ENCODE measurements at places on chromosomes 16 and 17.

DNA sequence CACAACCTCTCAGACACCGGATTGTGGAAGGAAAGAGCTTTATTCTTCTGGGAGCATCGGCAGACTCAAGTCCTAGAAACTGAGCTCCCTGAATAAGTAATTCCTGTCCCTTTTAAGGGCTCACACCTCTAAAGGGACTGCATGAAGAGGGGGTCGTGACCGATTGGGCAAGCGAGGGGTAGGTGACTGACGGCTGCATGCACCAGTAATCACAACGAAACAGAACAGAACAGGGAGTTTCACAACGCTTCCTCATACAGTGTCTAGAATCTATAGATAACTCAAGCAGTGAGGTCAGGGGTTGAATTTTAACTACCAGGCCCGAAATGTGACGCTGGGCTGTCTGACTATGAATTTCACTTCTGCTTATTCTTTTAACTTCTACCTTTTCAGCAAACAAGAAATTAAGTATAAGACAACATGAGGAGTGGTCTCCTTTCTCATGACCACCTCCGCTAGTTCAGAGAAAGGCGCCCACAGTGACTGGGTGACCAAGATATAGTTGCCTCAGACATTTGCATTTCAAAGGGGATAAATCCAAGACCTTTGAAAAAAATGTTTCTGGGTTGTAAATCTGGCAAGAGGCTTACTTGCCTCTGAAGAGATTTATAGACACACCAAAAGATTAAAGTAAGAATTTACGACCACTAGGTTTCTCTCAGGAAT, 88.4 kb upstream of the ATF7IP2 start:
- H3K27me3 ChIP-seq = no peaks in the 10 kb centered on the region
- no peak overlapping the region for H3K27ac ChIP-seq
- H3K36me3 ChIP-seq = no peaks in the 10 kb centered on the region
- DNase-seq = no peak

- peaks cover 40% of the 10 kb centered on the region for H3K36me3 ChIP-seq
- DNase-seq = no peak
- H3K4me1 ChIP-seq = peaks cover 6% of the 10 kb centered on the region
These were observed 136.1 kb downstream of the RAB11FIP4 start for GRCh38 chr17:31527606-31528005.

DNA sequence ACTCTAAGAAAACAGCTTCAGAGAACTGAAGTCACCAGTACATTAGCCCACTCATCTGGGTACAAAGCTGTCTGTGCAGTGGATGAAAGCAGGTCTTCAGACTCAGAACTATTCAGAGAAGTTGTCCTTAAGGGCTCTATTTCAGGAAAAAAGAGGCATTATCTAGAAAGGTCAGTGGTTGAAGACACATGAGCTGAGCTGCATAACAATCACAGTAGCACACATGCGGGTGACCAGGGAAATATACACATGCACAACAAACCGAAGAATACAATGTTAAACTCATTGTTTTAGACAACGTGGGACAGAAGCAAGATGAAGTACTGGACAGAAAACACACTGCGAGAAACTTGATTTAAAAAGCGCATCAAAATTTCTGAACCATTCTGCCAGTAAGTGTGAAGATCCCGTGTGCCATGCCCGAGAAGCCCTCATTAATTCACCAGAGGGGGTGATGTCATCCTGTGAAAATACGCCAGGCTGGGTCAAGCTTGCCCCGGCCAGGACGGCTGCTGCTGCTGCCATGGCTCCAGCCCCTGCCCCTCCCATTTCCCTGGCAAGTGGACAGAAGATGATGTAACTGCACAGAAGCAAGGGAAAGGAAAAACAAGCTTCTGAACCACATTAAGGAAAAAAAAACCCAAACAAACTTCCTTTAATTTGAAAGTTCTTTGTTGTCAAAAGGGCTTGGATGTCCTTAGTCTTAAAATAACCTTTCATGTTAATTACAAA, 10.1 kb downstream of the DYNC1LI2 start:
- H3K4me3 ChIP-seq = peak overlapping the region; percentile 12
- DNase-seq = peak; percentile 91
- H3K27ac ChIP-seq = peak overlapping the region; percentile 76
- no peaks in the 10 kb centered on the region for H3K27me3 ChIP-seq
- peaks cover 40% of the 10 kb centered on the region for H3K4me1 ChIP-seq

DNA sequence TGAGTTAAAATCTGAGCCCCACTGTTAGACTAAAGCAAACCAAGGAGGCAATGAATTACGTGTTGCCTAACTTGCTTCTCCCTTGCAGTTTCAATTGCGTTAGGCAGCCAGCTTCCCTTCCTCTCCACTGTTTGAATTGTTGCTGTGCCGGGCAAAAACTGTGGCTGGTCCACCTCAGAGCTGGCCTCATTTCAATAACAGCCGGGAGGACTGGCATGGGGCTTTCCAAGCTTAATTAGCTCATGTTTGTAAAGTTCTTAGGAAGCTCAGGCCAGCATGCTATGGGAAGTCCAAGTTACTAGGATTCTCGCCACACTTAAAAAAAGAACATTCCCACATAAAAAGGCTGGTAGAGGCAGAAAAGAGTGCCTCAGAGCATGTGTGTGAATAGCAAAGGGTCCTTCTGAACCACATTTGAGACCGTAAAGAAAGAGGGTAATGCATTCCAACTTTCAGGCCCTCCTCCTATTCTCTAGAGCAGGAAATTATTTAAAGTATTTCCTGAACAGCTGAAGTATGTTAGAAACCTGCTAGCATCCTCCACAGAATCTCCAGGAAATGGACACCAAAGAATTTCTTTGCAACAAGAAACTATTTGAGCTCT, 79.0 kb upstream of the SMURF2 start:
- H3K36me3 ChIP-seq = no peaks in the 10 kb centered on the region
- peak; percentile 65 for DNase-seq
- H3K27ac ChIP-seq = peak overlapping the region; percentile 66
- H3K4me1 ChIP-seq = peaks cover 25% of the 10 kb centered on the region
- no peaks in the 10 kb centered on the region for H3K27me3 ChIP-seq
- no peak overlapping the region for H3K4me3 ChIP-seq

DNA sequence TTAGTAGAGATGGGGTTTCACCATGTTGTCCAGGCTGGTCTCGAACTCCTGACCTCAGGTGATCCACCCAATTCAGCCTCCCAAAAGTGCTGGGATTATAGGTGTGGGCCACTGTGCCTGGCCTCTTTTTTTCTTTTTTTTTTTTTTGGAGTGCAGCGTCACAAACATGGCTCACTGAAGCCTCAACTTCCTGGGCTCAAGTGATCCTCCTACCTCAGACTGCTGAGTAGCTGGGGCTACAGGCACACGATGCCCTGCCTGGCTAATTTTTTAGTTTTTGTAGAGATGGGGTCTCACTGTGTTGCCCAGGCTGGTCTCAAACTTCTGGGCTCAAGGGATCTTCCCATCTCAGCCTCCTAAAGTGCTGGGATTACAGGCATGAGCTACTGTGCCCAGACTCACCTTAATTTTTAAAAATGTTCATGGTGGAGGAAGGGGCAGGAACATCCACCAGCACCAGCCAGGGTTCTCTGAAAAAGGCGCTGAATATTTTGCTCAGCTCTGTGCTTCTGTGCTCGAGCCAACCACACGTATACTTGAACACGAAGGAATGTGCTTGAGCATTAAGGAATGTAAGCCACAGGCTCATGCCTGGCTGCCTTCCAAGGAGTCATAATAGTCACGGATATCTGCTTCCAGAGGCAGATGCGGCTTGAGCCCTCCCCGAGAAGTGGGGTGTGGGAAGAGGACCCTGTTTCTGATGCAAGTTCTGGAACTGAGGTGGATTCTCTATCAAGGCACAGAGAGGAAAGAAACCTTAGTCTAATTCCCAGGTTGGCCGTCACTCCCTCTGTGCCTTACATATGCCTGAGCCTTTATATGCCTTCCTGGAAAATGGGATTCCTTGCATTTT, 65.5 kb upstream of the CREBBP start:
- DNase-seq = peak; percentile 68
- H3K36me3 ChIP-seq = no peaks in the 10 kb centered on the region
- no peak overlapping the region for H3K27ac ChIP-seq
- H3K4me3 ChIP-seq = no peak overlapping the region
- peaks cover 24% of the 10 kb centered on the region for H3K4me1 ChIP-seq

GRCh38 chr17:27586203-27586721, 44.7 kb upstream of the LGALS9 start:
- H3K36me3 ChIP-seq = peaks cover 38% of the 10 kb centered on the region
- DNase-seq = no peak
- no peaks in the 10 kb centered on the region for H3K27me3 ChIP-seq
- H3K4me1 ChIP-seq = no peaks in the 10 kb centered on the region
- no peak overlapping the region for H3K4me3 ChIP-seq
- H3K27ac ChIP-seq = no peak overlapping the region

DNA sequence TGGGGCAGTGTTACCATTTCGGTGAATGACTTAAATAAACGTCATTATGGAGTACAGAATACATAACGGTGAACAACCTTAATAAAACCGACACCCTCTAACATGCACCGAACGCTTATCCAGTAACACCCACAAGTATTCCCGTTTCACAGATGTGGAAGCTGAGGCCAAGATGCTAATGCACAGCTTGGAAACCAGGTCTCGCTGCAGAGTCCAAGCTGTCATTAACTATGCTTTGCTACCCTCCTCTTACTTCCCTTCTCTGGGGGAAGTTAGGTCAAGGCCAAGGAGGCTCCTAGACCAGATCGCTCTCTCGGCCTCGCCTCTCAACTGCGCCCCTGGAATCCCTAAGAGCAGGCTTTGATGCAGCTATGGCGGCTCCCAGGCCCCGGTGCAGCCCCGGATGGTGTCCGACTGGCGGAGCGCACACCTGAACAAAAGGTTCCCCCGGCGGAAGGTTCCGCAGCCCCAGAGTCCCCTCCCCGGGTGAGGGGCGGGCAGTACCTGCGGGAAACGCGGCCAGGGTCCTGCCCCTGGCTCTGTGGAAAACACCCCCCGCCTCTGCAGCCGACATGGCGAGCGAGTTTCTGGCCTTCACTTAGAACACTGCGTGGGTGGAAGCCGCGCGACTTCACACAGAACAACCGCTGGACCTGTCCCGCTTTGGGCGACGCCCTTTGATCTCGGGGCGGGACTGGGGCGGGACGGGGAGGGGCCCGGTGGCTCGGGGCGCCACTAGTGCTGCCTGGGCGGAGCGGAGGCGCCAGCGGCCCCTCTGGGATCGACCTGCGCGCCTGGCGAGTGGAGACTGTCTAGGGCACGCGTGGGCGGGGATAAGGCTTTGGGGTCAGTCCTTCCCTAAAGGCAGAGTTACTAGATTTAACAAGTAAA, at the start of gene CPPED1:
Gene CPPED1 (minus strand): TSS at position 685 of the 891 bp plus-strand sequence. CDS start 111 bp downstream, at position 574.
- H3K4me1 ChIP-seq = peaks cover 22% of the 10 kb centered on the region
- DNase-seq = peak; percentile 93
- H3K27ac ChIP-seq = peak within 1 kb of the TSS; percentile 88
- H3K4me3 ChIP-seq = peak within 1 kb of the TSS; percentile 64
- H3K36me3 ChIP-seq = no peaks in the 10 kb centered on the region

GRCh38 chr16:76114681-76115080, 162.5 kb upstream of the CNTNAP4 start:
- H3K4me1 ChIP-seq = no peaks in the 10 kb centered on the region
- DNase-seq = no peak
- H3K27me3 ChIP-seq = no peaks in the 10 kb centered on the region

GRCh38 chr17:63698381-63698885, 1.5 kb downstream of the LIMD2 start:
- H3K36me3 ChIP-seq = peaks cover 23% of the 10 kb centered on the region
- peaks cover 43% of the 10 kb centered on the region for H3K4me1 ChIP-seq
- peak overlapping the region; percentile 82 for H3K27ac ChIP-seq
- peak overlapping the region; percentile 78 for H3K4me3 ChIP-seq
- H3K27me3 ChIP-seq = no peaks in the 10 kb centered on the region

- H3K4me3 ChIP-seq = no peak overlapping the region
- H3K27me3 ChIP-seq = no peaks in the 10 kb centered on the region
- DNase-seq = no peak
- H3K4me1 ChIP-seq = no peaks in the 10 kb centered on the region
These were observed 417.1 kb upstream of the SOX9 start for GRCh38 chr17:71703701-71704100.

GRCh38 chr17:77400445-77400870, 259.7 kb downstream of the SEC14L1 start:
- no peaks in the 10 kb centered on the region for H3K27me3 ChIP-seq
- peak overlapping the region; percentile 46 for H3K27ac ChIP-seq
- DNase-seq = no peak
- peaks cover 65% of the 10 kb centered on the region for H3K4me1 ChIP-seq
- no peak overlapping the region for H3K4me3 ChIP-seq

DNA sequence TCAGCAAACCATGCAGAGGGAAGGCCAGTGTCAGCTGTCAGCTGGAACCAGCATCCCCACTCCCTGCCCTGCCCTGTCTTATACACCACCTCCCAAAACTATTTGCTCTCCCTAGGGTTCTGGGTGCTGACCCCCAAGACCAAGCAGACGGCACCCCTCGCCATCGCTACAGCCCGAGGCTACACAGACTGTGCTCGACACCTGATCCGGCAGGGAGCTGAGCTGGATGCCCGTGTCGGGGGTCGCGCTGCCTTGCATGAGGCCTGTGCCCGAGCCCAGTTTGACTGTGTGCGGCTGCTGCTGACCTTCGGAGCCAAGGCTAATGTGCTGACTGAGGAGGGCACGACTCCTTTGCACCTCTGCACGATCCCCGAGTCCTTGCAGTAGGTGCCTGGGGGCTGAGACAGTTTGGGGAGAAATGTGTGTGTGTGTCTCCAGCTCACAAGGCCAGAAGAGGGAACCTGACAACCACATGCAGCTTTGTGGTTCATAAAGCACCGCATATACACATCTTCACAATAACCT, 1.5 kb downstream of the ASB16 start:
- H3K4me3 ChIP-seq = no peak overlapping the region
- H3K27me3 ChIP-seq = no peaks in the 10 kb centered on the region
- no peak overlapping the region for H3K27ac ChIP-seq
- DNase-seq = no peak
- H3K4me1 ChIP-seq = peaks cover 9% of the 10 kb centered on the region
- peaks cover 12% of the 10 kb centered on the region for H3K36me3 ChIP-seq

- DNase-seq = no peak
- no peak overlapping the region for H3K27ac ChIP-seq
- no peaks in the 10 kb centered on the region for H3K36me3 ChIP-seq
- H3K4me1 ChIP-seq = no peaks in the 10 kb centered on the region
- peaks cover 5% of the 10 kb centered on the region for H3K27me3 ChIP-seq
These were observed 62.6 kb downstream of the AXIN2 start for GRCh38 chr17:65498816-65499215.

GRCh38 chr16:19991614-19992013, 82.1 kb downstream of the GPR139 start:
- no peak overlapping the region for H3K4me3 ChIP-seq
- no peak for DNase-seq
- no peaks in the 10 kb centered on the region for H3K4me1 ChIP-seq
- no peaks in the 10 kb centered on the region for H3K36me3 ChIP-seq
- no peaks in the 10 kb centered on the region for H3K27me3 ChIP-seq
- H3K27ac ChIP-seq = no peak overlapping the region

- H3K4me1 ChIP-seq = peaks cover 9% of the 10 kb centered on the region
- no peak for DNase-seq
- no peak overlapping the region for H3K27ac ChIP-seq
- peaks cover 41% of the 10 kb centered on the region for H3K36me3 ChIP-seq
These were observed 30.5 kb upstream of the LGALS9 start for GRCh38 chr17:27600471-27600870.

- H3K4me1 ChIP-seq = peaks cover 39% of the 10 kb centered on the region
- H3K4me3 ChIP-seq = peak within 1 kb of the TSS; percentile 21
- no peaks in the 10 kb centered on the region for H3K36me3 ChIP-seq
- no peak for DNase-seq
- no peak within 1 kb of the TSS for H3K27ac ChIP-seq
These were observed at the start of gene MT1H for GRCh38 chr16:56669005-56669839. MT1H (plus strand) TSS chr16:56669814; CDS start chr16:56669885, 71 bp downstream.

GRCh38 chr17:76696763-76697701, 13.7 kb downstream of the MXRA7 start:
- H3K36me3 ChIP-seq = no peaks in the 10 kb centered on the region
- H3K4me1 ChIP-seq = peaks cover 70% of the 10 kb centered on the region
- H3K4me3 ChIP-seq = no peak overlapping the region
- no peaks in the 10 kb centered on the region for H3K27me3 ChIP-seq

All from suprapubic skin (tissue), 4 donors.